ENCODE measurements at places on chromosomes 13 and 19. TPM values are rescaled to one million over a fixed set of nuclear protein-coding genes. Genes with fewer than 3 reads are reported as not detected.

The ZFP14 gene
- 3.5 TPM for total RNA-seq

The C19orf85 gene
- total RNA-seq, result not detected

The ATXN8OS gene
- not detected for total RNA-seq

The CKM gene
- total RNA-seq, result not detected

The SOX1 gene
- 1.7 TPM for total RNA-seq

The HSD17B14 gene
- total RNA-seq, result 27.8 TPM

The SEMA6B gene
- total RNA-seq, result 0.39 TPM

The RXFP2 gene
- total RNA-seq, result not detected

The OR7C1 gene
- total RNA-seq, result not detected

The SYCN gene
- total RNA-seq, result not detected

The PRR19 gene
- 2.9 TPM for total RNA-seq

The ADGRE3 gene
- total RNA-seq, result not detected

The PSG7 gene
- not detected for total RNA-seq
